ENCODE measurements at places on chromosomes 6 and 20.

DNA sequence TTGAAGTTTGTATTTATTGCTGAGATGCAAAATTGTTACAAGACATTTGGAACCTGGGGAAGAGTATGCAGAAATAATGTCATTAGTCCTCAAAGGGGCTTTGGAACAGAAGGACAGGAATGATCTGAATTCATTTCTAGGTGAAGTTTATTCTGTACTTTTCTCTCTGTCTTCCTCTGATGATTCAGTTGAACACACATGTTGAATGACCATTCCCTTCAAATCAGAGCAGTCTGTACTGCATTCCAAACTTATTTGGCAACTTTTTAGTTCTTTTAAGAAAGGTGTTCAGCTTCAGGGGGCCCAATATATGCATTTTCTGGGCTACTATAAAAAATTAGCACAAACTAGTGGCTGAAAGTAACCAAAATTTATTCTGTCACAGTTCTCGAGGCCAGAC, 213.9 kb upstream of the LAMP5 start:
- H3K4me1 ChIP-seq, result no peaks in the 10 kb centered on the region
- no peak overlapping the region for H3K27ac ChIP-seq
- DNase-seq, result no peak
- no peaks in the 10 kb centered on the region for H3K36me3 ChIP-seq
- no peaks in the 10 kb centered on the region for H3K27me3 ChIP-seq

DNA sequence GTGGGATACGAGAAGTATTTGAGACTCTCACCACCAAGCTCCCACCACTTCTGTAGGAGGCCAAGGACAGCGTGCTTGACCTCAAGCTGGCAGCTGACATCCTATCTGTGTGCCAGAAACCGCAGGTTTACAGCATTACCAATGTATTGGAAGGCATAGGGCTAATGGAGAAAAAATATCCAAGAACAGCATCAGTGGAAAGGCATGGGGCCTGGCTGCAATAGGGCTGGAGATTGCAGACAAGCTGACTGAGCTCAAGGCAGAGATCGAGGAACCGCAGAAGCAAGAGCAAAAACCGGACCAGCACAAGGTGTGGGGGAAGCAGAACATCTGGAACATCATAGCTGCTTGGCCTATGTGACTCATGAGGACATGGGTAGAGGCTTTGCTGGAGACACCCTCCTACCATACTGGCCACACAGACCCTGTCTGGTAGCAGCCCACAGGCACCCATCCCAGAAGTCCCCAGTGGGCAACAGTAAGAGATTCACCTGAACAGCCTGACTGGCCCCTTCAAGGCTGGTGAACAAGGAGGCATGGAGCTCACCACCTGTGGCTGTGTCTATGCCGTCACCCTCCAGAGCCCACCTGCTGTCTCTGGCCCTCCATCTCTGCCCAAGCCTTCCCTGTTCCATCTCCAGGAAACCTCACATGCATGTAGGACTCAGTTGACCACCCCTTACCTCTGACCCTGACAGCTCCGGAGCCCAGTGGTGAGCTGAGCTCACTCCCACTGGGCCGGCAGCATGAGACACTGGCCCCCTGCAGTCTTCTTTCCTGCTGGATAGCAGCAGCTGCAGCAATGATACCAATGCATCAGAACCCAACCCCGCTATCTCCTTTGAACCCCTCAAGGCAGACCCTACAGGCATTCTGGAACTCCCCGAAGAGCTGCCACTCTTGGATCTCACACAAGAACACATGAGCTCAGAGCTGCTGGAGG, 171.1 kb downstream of the KIF6 start:
- H3K27ac ChIP-seq, result no peak overlapping the region
- H3K4me3 ChIP-seq, result no peak overlapping the region
- no peaks in the 10 kb centered on the region for H3K4me1 ChIP-seq
- peaks cover 45% of the 10 kb centered on the region for H3K27me3 ChIP-seq

DNA sequence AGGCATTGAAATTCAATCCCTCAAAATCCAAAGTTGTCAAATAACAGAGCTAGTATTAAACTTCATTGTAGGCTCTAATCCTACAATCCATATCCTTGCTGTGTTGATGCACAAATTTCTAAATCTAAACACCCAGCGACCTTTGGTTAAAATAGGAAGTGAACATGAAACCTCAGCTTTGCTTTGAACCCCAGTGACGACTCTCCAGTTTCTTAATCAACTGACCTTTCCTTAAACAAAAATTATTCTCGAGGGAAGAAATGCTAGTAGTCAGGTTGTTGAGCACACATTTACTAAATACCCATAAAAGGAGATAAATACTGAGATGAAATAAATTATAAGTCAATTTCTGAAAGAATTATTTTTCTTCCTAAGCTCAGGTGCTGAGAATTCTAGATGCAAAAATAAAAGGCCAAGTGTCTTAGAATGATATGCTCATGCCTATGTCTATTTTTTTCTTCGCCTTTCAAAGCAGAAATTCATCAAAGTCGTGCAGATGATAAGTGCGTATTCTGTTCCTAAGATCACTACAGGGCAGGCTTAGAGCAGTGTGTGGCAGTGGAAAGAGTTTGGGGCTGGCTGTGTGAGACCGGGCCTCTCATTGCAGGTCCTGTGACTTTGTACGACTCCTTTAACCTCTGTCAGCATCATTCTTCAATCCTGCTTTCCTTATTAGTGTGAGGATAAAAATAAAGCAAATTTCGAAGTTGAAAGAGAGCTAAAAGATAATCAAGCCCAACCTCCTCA, 208.7 kb downstream of the PRL start:
- no peaks in the 10 kb centered on the region for H3K4me1 ChIP-seq
- no peaks in the 10 kb centered on the region for H3K36me3 ChIP-seq
- no peak for DNase-seq
- no peak overlapping the region for H3K27ac ChIP-seq

DNA sequence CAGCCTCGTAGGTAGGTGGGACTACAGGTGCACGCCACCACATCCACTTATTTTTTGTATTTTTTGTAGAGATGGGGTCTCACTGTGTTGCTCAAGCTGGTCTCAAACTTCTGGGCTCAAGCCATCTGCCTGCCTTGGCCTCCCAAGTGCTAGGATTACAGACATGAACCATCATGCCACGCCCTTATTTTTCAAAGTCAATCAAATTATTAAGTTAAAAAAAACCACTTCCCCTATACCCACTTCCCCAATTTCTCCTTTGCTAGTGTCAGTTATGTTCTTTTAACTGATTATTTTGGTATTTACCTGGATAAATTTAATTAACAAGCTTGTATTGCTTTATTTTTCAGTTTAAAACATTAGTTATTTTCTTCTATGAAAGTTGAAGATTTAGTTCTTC, 49.6 kb downstream of the RIOK1 start:
- no peaks in the 10 kb centered on the region for H3K36me3 ChIP-seq
- peaks cover 5% of the 10 kb centered on the region for H3K27me3 ChIP-seq
- peaks cover 3% of the 10 kb centered on the region for H3K4me1 ChIP-seq

GRCh38 chr6:113363866-113364265, 493.3 kb upstream of the MARCKS start:
- no peak overlapping the region for H3K27ac ChIP-seq
- no peak overlapping the region for H3K4me3 ChIP-seq
- H3K36me3 ChIP-seq, result no peaks in the 10 kb centered on the region

DNA sequence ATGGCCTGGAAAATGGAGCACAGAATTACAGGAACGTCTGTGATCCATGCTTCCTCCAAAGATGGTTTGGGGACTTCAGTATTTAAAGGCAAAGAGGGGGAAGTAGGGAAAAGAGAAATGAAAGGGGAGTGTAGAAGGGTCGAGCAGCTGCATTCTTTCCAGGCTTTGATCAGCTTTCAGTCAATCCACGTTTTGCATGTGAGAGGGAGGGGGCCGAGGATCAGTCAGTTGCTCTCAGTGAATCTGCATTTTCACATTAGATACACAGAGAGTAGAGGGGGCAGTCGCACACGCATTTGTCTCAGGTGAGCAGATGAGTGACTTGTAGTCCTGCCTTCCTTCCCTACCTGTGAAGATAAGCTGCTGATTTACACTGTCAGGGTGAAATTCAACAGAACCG, 78.8 kb downstream of the FOXF2 start:
- peaks cover 82% of the 10 kb centered on the region for H3K27me3 ChIP-seq
- no peak for DNase-seq
- H3K36me3 ChIP-seq, result no peaks in the 10 kb centered on the region
- H3K27ac ChIP-seq, result no peak overlapping the region

GRCh38 chr6:4624726-4625125, 151.5 kb upstream of the CDYL start:
- H3K36me3 ChIP-seq, result no peaks in the 10 kb centered on the region
- H3K4me3 ChIP-seq, result no peak overlapping the region
- no peak overlapping the region for H3K27ac ChIP-seq
- peaks cover 7% of the 10 kb centered on the region for H3K27me3 ChIP-seq

DNA sequence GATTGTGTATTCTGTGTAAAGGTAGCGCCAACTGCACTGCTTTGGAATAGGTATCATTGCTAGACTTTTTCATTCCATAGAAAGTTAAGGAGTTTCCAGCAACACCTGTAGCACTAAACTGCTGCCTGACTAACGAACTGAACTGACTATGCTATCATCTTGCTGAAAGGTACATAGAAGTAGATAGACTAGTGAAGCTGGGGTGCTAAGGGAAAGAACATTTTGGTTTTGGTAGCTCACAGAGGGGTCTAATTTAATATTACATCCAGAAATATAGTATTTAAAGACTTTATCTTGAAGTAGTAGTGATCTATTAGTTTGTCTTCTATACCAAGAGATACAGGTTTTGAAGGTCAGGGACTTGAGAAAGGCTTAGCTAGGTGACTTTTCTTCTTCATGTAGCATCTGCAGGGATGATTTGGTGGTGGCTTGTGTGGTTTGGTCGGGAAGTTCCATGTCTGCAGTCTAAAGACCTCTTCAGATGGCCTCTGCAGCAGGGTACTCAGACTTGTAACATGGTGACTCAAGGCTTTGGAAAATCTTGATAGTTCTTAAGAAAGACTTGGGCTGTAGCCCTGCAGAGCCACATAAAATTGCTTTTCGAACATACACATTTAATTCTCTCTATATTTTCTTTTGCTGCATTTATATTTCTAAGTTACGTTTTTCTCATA, 10.2 kb downstream of the SENP6 start:
- DNase-seq, result no peak
- no peaks in the 10 kb centered on the region for H3K36me3 ChIP-seq
- peak overlapping the region; percentile 85 for H3K27ac ChIP-seq
- peaks cover 58% of the 10 kb centered on the region for H3K4me1 ChIP-seq

DNA sequence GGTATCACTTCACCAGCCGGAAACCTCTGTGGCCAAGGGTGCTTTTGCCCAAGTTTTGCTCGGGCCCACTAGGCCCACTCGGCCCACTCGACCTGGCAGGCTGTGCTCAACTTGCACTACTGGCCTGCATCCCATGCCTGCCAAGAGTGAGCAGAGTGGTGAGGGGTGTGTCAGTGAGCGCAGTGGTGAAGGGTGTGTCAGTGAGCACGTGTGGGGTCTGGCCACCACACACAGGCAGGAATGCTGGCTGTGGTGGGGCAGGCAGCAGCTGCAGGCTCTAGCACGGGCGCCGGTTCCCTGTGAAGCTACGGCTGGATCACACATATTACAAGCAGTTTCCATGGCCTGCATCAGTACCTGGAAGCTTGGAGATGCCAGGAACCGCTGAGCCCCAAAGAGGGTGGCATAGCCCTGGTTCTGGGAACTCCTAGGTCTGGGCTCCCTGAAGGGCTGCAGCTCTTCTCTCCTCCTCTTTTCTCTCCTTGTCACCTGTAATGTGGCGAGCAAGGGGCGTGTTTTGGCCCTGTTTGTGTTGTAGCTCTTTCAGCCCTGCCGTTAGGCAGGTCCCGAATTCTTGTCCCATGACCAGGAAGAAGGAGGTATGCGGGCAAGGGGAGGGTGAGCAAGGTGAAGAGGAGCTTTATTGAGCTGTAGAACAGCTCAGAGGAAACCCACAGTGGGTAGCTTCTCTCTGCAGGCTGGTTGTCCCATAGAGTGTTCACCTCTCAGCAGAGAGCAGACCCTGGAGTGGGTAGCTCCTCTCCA, 51.0 kb upstream of the CLDN20 start:
- H3K36me3 ChIP-seq, result peaks cover 2% of the 10 kb centered on the region
- no peak overlapping the region for H3K4me3 ChIP-seq
- H3K27ac ChIP-seq, result no peak overlapping the region
- no peak for DNase-seq
- H3K27me3 ChIP-seq, result peaks cover 10% of the 10 kb centered on the region
- peaks cover 2% of the 10 kb centered on the region for H3K4me1 ChIP-seq

GRCh38 chr20:48166082-48166835, 381.0 kb upstream of the SULF2 start:
- peaks cover 3% of the 10 kb centered on the region for H3K36me3 ChIP-seq
- H3K4me3 ChIP-seq, result no peak overlapping the region
- H3K27ac ChIP-seq, result no peak overlapping the region
- no peak for DNase-seq
